GM12865 (cell line): ENCODE measurements at places on chromosomes 5 and 9.

DNA sequence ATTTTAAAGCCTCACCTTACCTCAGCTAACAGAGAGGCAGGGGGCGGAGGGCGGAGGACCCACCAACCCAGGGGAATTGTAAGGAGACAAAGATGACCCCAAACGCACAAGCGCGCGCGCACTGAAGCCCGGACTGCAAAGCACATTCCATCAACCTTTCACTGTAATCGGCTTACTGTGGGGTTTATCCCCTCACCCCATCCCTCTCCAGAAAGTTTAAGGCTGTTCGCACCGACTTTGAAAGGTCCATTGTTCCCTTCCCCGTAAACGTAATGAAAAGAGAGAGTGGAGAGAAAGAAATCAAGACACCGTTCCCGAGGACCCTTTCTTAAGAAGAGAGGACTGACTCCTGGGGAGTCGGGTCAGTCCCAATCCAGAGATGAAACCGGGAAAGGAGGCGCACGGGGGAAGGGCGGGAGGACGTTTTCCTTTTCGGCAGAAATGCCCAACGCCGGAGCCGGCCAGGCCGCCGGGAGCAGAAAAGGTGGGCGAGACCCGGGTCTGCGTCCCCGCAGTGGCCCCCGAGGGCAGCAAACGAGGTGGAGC is 464 bp downstream of the CEMIP2 start:
- DNase-seq = no peak

DNA sequence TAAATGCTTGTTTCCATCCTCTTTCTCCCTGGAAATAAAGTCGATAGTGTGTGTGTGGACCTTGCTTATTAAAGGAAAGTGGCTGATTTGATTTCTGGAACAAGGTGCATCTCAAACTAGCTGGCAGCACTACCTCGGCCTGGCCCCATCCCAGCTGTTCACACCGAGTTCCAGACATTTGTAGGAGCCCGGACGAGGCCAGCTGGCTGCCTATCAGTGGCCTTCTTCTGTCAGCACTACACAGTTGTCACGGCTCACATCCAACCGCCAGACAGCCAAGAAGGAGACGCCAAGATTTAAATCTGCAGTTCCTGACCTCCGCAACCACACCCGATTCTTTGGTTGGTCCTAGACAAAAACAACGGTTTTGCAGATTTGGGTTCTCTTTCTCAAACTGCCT is 63.6 kb downstream of the PALM2AKAP2 start:
- DNase-seq = no peak

DNA sequence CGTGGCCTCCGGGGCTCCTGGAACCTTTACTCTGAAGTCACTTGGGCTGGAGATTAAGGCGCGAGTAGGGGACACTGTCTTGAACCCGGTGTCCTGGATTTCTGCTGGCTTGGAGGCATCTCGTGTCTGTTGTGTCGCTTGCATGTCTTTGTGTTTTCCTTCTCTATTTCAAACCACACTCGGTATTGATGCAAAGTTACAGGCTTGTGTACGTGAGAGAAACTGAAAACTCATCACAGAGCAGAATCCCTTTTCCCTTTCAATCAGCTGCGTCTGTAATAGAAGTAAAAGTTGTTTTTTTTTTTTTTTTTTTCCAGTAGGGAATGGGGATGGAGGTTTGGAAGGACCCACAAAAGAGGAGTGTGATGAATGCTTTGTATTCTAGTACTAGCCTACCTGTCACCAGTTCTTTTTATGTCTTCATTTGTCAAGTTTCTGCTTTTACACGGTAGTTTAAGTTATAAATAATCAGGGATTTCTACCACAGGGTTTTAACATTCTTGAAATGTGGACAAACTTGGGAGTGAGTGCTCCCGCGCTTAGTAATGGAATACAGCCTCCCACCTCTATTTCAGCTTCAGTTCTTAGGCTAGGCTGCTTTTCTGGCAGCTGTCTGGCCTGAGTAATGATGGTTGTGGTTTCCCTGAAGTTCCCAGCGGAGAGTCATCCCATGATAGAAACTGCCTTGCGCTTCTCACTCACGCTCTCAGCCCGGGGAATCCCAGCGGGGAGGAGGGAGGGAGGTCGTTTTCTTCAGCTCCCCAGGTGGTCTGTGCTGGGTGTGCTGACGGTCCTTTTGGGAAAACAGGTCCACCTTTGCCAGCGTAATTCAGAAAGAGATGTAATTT is 763 bp downstream of the TJP2 start:
- DNase-seq = peak; percentile 88

- no peak for DNase-seq
These were observed 302.5 kb downstream of the TENT4A start for GRCh38 chr5:7015586-7016256.

DNA sequence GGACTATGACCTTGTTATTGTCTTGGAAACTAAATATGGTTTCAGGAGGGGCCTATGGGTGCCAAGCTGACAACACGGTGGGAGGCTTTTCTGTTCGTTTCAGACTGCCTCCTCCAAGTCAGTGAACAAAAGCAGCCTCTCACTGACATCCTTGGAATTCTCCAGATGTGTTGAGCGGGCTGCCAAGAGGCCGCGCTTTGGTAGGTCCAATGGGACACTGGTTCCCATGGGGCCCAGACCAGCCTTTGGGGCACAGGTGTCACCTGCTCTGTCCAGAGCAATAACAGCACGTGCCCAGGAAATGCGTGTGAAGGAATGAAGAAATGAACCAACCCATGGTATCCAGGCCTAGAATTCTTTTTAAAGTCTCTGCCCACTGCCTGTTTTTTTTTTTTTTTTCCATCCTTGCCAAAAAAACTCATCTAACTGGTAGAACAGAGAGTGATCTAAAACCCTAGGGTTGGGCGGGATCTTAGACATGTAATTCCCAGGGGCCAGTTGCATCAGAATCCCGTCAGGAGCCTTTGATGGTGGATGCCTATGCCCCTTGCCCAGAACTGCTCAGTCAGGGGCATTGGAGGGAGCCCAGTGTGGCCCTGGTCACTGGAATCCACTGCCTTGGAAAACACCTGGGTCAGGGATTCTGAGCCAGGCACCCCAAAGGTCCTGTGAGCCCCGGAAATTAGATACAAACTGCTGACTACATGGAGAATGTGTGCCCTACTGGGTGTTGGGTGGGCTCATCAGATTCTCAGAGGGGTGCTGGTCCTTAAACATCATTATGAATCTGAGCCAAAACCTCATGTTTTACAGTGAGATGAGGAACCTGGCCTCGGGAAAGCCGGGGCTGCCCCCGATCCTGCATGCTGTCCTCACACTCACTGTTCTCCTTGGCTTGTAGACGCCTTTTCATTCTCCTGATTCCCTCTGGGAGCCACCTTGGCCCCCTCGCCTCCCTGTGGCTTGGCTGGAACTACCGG is 60.1 kb downstream of the GTF3C4 start:
- no peak for DNase-seq

DNA sequence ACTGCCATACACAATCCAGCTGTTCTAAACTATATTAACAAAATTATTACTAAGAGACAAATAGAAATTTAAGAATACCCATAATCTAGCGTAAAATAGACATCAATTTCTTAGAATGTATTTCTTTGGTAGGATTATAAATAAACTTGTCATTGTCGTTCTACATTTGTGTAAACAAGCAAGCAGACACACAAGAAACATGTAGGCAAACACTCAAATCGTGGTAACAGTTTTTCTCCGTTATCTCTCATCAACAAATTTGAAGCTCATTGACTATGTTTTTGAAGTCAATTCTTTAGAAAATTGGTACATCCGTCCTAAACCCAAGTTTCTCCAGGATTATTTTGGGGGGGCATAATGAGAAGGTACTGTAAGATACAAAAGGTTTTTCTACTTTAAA is 832.2 kb downstream of the DTWD2 start:
- no peak for DNase-seq

GRCh38 chr9:134978272-134978671 is 60.6 kb upstream of the FCN1 start:
- no peak for DNase-seq

DNA sequence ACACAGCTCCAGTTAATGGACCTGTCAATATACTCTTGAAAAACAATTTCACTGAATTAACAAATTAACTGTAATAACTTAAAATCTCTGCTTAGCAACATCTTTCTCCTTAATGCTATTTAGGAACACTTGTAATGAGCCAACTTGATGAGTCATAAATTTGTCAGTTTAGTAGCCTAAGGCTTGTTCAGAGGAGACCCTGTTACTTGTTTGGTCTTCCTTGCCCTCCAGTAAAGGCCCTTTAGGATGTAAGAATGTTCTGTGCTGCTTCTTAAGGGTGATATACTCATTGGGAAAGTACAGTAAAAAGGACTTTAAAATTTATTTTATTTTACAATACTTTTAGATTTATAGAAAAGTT is 11.4 kb upstream of the MATR3 start:
- no peak for DNase-seq

DNA sequence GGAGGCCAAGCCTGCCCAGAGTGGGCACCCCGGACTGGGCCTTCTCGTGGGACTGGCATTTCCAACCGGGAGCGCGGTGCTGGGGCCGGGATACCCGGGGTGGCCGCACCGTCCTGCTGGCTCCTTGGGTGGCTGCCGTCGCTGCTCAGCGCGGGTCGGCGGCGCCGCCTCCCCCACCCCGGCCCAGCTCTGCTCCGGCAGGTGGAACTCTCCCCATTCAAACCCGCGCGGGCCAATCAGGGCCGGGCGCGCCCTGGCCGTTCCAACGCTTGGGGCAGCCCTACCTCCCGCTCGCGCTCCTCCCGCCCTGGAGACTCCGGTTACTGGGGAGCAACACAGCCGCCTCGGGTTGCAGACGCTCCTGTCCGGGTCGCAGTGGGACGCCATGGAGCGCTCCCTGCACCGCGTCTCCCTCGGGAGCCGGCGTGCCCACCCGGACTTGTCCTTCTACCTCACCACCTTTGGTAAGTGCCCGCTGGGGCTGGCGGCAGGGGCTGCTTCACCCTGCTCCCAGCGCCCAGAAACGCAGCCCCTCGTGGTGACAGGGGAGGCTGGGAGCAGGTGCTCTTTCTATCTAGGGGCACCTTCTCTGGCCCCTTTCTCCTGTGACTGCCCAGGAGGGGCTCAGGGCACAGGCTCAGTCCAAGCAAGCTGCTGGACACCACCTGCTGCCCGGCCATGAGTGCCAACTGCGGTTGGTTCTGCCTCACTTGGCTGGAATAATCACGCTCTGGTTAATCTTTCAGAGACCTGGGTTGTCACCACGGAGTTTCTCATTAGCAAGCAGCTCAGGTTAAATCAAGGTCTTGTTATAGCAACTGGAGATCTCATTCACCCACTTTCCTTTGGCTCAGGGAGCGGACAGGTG is at the start of gene RGS3:
Gene RGS3, plus strand, starts transcription at position 310 of the 868 bp plus-strand sequence. Its CDS starts 76 bp downstream, at position 386.
- peak; percentile 72 for DNase-seq

- no peak for DNase-seq
These were observed 465.2 kb upstream of the RGMB start for GRCh38 chr5:98308231-98308630.
